Left lobe of liver (tissue), 2 donors: ENCODE measurements at places on chromosomes 11 and 22. TPM values are rescaled to one million over a fixed set of nuclear protein-coding genes. Genes with fewer than 3 reads are reported as not detected.

DNA sequence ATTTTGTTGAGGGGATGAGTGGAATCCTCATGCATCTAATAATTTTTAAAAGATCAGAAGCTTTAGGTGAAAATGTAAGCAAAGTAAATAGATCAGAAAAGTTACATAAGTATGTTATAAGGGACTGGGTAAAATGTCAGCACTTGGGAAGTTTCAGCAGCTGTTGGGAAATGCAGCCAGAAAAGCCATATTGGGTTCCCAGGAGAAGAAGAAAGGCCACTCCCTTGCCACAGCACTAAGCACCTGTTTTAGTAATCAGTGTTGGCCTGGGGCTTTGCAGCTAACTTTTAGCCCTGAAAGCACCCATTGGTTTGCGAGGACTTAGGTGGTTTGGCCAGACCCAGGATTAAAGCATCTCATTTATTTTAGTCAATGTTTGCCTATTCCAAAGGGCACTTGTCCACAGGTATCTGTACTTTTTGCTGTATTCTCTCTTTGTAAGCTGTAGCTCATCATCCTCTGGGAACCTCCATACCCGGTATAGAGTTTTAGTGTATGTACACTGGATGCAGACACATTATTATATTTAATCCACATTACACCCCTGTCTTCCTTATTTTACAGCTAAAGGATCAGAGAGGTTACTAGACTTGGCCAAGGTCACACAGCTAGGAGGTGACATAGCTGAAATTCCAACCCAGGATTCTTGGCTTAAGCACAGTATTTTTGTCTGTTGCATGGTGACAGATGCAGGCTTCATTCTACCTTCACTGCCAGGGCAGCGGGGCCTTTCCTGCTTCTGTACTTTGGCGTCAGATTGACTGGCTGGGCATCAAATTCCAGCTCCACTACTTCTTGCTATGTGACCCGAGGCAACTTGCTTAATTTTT, 127.7 kb upstream of the SESN3 start:
- no peak for DNase-seq

DNA sequence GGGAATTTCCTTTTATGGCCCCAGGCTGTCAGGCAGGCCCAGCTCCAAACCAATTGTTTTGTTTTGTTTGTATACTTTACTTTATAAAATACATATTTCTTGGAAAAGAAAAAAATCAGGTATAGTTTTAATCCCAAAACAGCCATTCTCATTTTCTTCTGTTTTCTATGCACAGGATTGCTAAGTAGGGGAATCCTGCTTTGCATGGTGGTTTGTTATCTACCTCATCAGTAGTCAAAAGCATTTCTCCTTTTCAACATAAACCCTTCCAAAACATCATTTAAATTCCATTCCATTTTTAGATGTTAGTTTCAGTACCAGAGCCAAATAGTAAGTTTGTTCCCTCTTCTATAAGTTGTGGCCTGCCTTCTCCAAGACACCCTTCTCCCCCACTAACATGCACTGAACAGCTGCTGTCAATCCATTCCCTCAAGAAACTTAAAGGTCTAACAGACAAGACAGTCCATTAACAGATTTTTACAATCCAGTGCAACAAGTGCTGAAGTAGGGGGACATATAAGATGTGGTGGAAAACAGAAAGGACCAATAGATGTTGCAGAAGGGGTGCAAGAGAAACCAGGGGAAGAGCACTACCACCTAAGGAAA, 3.7 kb downstream of the ILK start:
- DNase-seq: no peak

Gene LDLRAD3
- 0.98 TPM for total RNA-seq

Gene RFPL2
- total RNA-seq: not detected

Gene NCAM1
- 2.8 TPM for total RNA-seq
